ENCODE measurements at places on chromosomes 3 and 15.

DNA sequence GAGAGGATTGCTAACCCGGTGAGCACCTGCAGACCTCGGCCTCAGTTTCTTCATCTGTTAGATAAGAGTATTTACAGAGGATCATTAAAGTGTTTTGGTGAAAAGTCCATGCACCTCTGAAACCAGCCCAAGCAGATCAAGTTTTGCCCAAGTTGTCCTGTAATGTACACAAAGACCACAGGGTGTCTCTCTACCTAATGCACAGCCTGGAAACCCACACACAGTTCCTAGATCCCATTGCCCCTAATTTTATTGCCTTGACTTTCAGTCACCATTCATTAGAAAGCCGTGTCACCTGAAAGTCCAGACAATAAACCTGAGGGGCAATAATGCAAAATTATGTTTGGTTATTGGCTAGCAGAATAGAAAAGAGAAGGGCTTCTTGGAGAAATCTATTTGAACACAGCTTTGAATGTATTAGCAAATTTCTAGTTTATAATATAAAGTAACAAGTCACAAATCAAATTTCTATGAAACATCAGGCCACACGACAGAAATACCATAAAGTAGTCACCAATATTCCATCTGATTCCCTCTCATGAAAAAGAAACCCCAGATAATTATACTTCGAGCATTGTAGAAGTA is 161.3 kb upstream of the SLC2A2 start:
- peak; percentile 54 for DNase-seq

DNA sequence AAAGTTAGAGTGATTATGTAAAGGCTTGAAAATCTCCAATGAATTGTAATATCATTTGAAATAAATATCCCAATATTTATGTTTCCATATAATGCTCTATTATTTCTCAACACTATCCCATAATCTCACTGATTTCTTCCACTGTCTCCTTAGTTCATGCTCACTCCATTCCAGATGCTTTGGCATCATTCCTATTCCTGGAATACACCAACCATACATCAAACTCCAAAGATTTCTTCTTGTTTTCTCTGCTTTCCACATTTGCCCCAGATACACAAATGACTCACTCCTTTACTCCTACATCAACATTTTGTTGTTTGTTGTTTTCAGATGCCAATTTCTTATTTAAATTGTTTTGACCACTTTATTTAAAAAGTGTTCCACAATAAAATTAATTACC is 1390.8 kb downstream of the ZPLD1 start:
- DNase-seq = no peak

DNA sequence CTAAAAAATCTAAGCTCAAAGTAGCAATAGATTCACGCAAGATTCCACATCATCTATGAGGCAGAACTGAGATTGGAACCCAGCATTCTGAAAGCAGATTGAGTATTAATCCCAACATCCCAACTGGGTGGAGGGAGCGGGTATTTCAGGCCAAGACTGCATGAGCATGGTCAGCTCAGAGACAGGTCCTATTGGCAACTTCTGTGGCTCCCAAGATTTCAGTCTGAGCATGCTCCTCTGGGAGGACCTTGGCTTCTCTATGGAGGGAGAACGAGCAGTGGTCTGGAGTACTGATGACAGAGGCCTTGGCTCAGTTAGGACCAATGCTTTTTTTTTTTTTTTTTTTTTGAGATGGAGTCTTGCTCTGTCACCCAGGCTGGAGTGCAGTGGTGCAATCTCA is 4.0 kb upstream of the ITGA11 start:
- no peak for DNase-seq

GRCh38 chr15:98733098-98733497 is 84.8 kb downstream of the IGF1R start:
- no peak for DNase-seq

GRCh38 chr3:138426211-138426610 is 8.2 kb upstream of the ESYT3 start:
- peak; percentile 9 for DNase-seq

DNA sequence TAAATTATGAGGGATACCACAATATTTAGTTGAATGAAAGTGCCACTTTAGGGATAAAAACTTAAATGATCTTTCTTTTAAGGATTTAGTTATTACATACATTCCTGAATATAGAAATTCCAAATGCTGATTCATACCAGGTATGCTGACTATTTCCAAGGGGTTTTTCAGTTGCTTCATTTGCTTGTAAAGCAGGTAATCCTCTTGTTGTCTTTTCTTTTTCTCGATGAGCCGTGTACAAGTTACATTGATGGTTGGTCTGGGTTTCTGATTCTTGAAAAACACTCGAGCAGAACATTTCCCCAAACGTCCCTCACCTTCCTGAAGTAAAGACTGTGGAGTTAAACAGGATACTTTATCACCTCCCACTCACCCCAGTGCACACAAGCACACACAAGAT is 21.7 kb downstream of the RARRES1 start:
- no peak for DNase-seq

GRCh38 chr3:31077021-31077601 is 182.7 kb upstream of the GADL1 start:
- DNase-seq = no peak

DNA sequence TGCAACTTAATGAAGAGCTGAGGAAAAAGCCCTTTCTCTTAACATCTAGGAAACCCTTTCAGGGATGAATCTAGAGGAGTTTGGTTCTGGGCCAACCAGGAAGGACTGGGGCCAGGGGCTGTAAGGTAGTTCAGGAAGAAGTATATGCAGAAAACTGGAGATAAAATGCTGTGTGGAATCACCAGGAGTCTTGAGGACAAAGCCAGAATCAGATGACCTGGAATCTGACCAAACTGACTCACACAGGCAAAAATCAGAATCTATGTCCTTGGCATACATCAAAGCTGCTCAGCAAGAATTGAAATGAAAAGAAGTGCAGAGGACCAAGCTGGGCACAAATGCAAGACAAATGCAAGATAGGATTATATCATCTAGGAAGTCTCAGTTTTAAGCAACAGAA is 59.4 kb upstream of the ATP2C1 start:
- no peak for DNase-seq

GRCh38 chr15:57747206-57747896 is 40.8 kb downstream of the POLR2M start:
- DNase-seq = no peak

- DNase-seq = no peak
Observed at GRCh38 chr3:99859825-99860224, 42.2 kb downstream of the CMSS1 start.

DNA sequence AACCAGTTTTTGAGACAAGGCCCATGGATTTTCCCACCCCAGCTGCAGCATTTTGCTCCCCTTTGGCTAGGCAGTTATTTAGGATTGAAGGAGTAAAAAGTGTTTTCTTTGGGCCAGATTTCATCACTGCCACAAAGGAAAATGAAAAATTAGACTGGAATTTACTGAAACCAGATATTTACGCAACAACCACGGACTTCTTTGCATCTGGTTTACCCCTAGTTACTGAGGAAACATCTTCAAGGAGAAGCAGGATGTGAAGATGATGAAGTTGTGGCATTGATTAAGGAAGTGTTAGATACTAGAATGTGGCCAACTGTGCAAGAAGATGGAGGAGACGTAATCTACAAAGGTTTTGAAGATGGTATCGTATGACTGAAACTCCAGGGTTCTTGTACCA is 165.2 kb upstream of the MYRIP start:
- DNase-seq = no peak

GRCh38 chr3:192802957-192803899 is 75.9 kb upstream of the FGF12 start:
- DNase-seq = peak; percentile 51

DNA sequence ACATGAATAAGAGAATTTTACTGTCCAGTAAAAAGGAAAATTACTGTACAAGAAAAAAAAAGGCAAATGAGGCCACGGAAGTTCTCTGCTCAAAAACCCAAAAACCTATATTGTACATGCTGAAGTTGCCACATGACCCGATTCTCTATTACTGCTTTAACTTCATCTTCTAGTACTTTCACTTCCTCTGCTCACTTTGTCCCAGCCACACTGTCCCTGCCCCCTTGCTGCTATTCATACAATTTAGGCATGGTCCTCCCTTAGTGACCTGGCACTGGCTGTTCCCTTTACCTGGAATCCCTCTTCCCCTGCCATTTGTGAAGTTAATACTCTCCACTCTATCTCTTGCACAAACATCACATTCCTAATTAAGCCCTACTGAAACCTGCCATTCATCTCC is 457.4 kb downstream of the MAGI1 start:
- DNase-seq = no peak

- no peak for DNase-seq
Observed at GRCh38 chr15:83504365-83504764, 57.2 kb downstream of the SH3GL3 start.

DNA sequence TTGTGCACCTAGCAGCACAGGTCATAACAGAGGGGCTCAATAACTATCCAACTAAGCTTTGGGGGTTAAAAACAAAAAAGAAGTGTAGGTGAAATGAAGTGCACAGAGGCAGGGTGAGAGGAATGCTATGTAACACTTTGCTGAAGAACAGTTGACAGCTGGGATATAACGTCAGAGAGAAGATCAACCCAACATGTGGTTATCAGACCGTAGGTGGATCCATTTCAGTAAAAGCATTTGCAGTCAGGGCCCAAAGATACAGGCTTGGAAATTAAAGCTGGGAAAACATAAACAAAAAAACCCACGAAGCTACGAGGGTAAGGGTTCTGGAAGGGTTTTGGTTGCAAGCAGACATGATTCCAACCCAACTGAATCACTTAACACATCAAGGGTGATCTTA is 377.5 kb upstream of the NR2F2 start:
- DNase-seq = no peak

GRCh38 chr3:10426346-10427220 is 78.8 kb downstream of the ATP2B2 start:
- DNase-seq = no peak

DNA sequence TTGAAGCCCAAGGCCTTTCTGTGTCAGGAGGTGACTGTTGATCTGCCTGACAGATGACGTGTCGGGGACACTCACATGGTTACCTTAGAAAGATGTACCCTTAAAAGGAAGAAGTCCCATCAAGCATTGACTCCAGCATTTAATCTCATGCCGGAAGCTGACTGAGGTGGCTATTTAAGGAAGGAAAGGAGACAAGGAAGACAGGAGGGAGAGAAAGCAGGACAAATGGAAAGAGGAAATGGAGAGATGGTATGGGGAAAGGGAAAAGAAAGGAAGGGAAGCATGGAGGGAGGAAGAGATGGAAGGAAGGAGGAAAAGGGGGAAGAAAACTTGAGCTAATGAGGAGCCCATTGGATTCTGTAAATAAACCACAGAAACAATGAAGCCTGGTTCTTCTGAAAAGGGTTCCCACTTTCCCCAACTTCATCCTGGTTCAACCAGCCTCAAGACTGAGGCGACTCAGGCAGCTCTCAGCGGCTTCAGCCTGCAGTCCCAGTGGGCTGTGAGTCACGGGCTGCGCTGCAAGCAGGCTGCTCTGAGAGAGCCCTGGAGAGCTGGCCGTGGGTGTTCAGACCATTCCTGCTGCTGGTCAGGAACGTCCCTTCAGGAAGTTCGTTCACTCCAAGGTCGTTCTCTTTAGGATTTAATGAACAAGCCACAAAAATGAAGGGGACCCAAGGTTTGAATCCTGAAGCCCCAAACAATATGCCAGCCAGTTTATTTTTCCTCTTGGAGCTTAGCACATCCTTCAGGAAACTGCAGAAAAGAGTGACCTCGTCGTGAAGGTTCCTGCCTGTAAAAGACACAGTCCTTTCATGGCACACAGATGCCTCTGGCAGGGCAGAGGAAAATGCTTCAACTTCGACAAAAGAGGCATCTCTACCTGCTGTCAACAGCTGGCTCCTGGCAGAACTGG is 69.6 kb upstream of the THBS1 start:
- no peak for DNase-seq

GRCh38 chr3:4360817-4361216 is 57.6 kb downstream of the SETMAR start:
- no peak for DNase-seq

DNA sequence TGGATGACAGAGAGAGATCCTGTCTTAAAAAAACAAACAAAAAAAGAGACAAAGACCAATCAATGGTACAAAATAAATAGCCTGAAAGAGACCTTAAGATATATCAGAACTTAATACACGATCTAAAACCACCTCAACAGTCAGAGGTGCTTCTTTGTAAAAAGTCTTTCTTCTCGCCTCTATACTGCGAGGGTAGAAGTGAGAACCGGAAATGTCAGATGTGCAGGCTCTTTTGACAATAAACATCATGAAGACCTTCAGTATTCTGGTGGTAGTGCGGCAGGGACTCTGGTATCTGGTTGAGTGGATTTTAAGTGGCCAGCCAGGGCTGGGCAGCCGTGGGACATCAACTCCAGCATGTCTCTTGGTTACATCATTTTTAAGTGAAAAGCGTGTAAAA is 30.0 kb downstream of the RUBCN start:
- no peak for DNase-seq

DNA sequence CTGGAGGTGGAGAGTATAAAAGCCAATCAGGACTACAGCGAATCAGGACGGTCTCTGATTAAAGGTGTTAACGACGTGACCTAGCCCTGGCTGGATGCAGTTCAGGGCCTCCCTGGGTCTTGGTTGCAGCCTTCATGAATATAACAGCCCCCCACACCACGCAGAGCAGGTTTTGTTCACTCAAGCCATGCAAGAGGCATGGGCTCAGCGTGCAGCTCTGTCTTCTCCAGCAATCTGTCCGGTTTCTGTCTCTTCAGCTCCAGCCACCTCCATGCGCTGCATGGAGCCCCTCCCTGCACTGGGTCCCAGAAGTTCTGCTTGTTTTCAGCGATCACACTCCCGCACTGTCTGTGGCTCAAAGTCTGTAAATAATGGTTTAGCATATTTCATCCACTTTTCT is 57.1 kb upstream of the CHRNA7 start:
- no peak for DNase-seq

GRCh38 chr15:82875411-82876003 is 66.1 kb downstream of the WHAMM start:
- no peak for DNase-seq

GRCh38 chr3:197960694-197961581 is 921 bp downstream of the LMLN start:
- peak; percentile 23 for DNase-seq

DNA sequence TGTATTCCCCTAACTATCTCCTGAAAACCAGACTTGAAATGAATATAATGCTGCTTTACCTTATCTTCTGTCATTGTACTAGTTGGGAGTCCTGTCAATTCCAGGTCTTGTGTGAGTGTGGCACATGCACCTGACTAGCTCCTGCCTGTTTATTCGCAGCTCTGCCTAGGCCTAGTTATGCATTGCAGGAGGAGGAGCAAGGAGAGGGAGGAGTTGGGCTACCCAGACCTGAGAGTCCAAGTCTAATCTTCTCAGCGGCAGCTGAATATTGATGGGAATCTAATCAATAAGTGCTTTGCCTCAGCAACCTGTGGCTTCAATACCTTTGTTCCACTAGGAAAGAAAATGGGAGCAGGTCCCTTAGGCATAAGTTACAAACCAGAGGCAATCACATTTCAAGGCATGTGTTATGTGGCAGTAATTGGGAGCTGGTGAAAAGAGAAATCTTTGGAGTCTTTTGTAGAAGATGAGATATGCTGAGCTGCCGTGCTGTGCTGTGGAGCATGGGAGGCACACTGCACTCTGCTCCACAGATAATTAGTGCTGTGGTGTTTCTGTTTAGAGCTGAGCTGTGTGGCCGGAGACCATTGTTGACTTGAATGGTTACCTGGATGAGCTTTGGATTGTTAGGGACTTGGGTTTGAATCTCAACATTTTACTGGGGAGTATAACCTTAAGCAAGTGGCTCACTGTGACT is at the start of gene SLC2A2:
SLC2A2 (minus strand) TSS at position 124 of the 697 bp plus-strand sequence; CDS start at position 74, 50 bp downstream.
- no peak for DNase-seq
